ENCODE measurements at places on chromosomes 4 and X.

DNA sequence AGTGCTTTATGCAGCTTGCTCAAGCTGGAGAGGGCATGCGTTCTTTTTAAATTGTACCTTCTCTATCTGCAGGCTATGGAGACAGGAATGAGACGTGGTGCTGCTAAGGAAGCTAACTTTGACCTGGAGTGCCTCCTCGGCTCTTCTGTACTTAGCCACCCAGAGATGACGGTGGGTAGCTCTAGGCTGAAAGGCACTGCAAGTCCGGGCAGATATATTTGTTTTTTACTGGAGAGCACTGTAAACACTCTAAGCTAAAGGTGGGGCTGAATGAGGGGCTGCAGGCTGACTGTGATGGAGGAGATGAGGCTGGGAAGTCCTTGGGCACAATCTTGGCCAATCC is 12.1 kb downstream of the ELF4 start:
- DNase-seq: no peak

GRCh38 chr4:68175562-68176155 is 46.0 kb upstream of the TMPRSS11F start:
- DNase-seq: no peak

- no peak for DNase-seq
Observed at GRCh38 chr4:189765736-189766135, 174.9 kb upstream of the FRG1 start.

DNA sequence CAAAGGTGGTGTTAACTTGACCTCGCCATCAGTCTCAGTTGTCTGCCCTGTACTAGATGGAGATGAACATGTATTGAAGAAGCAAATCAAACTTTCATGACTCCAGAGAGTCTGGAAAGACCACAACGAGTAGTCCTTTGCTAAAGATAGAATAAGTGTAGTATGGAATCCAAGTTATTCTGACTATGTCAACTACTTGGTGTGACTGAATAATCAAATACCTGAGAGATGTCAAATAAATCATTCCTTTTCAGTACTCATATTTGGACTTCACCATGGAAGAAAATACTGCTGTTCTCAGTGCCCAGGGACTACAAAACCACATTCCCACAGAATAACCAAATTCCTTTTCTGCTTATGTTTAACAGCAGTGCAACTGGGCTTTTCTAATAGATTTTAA is 161.2 kb upstream of the SPRY1 start:
- DNase-seq: no peak

DNA sequence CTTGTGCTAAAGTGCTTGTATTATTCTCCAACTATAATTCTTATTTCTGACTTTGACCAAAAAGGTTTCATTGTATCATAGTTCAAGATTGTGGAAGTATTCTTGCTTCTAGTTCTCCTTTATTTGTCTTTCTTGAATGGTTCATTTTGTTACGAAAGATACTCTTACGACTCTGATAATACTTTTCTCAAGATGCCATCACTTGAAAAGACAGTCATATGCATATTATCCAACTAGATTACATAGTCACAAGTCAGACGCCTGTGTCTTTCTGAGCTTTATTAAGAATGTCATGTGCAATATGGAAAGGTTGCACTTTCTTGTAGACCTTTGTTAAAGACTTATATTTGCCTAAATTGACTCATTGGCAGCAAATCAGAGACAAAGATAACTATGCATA is 71.4 kb upstream of the HPGD start:
- no peak for DNase-seq

GRCh38 chr4:181897935-181898334 is 345.3 kb upstream of the TENM3 start:
- DNase-seq: no peak

DNA sequence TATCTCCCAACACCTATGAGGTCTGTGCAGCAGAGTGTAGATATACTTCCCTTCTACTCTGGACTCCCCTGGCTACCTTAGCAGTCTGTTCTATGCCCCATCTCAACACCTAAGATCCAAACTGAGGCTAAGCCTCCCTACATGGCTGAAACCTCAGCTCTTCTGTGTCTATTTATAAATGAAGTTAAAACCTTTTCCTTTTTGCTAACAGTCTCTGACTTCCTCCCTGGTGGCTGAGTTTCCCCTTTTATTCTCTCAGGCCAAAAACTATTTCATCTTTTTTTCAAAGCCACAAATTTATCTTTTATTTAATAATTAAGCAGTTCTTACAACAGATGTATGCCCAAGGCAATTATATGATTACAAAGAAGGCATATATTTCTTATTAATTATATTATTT is 111.8 kb upstream of the STIM2 start:
- DNase-seq: no peak

DNA sequence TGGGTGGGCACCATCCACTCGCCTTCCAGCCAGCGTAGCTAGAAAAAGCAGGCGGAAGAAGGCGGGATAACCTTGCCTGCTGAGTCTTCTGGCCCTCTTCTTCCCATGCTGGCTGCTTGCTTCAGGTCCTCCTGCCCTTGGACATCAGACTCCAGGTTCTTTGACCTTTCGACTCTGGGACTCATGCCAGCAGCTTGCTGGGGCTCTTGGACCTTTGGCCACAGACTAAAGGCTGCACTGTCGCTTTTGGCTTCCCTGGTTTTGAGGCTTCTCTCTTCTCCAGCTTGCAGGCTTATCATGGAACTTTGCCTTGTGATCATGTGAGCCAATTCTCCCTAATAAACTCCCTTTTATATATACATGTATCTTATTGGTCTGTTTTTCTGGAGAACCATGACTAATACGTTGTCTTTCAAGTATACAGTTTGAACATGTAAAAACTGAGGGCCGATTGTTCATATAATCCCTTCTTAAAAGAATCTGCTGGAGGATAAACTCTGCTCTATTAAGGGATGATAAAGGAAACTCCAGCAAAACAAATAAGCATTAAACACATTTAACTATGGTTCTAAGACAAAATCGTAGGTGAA is 116.6 kb upstream of the LCORL start:
- no peak for DNase-seq

GRCh38 chr4:149754526-149754925 is 61.1 kb downstream of the IQCM start:
- DNase-seq: no peak

DNA sequence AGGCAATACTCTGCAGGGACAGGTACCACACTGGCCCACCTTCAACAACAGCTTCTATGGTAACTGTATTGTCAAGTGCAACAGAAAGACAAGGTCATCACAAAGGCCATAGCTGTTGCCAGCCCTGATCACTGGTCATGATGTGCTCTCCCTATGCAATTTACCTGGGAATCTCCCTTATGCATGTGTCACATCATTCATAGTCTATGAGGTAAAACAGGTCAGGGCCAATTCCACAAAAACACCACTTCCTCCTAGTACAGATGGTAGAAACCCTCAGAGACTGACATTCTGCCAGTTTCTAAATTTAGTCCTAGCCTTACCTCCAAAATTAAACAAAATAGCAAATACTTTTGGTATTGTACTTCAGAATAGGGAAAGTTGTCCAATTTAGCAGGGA is 132.8 kb downstream of the MGST2 start:
- no peak for DNase-seq

- no peak for DNase-seq
Observed at GRCh38 chrX:125998432-125998831, 167.7 kb downstream of the DCAF12L2 start.

DNA sequence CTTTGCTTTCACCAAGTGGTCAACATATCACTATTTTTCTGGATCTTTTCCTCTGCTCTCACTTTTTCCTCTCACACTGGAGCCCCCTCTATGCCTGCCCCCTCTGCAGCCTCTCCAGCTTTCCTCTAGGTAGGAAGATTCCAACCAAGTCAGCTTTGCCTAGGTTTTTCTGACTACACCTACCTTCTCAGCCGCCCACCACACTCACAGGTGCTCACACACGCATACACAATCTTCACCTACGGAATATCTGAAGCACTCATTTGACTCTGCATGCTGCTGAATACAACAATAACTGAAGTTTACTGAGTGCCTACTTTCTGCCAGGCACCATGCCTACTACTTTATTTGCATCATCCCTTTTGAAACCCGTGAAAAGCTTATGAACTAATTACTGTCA is 328.0 kb downstream of the PPP3CA start:
- no peak for DNase-seq

DNA sequence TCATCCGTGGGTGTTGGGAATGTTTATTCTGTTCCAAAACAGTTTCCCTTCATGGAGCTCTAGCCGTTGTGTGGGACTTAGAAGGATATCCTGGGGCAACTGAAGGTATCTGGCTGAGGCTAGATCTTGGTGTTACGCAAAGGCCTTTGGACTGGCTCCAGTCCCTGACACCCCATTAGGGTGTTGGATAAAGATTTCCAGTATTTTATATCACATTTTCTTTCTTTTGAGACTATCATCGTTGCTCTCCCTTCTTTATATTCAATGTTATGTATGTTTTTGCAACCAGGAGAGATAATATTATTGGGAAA is 103.0 kb downstream of the TECRL start:
- DNase-seq: no peak

DNA sequence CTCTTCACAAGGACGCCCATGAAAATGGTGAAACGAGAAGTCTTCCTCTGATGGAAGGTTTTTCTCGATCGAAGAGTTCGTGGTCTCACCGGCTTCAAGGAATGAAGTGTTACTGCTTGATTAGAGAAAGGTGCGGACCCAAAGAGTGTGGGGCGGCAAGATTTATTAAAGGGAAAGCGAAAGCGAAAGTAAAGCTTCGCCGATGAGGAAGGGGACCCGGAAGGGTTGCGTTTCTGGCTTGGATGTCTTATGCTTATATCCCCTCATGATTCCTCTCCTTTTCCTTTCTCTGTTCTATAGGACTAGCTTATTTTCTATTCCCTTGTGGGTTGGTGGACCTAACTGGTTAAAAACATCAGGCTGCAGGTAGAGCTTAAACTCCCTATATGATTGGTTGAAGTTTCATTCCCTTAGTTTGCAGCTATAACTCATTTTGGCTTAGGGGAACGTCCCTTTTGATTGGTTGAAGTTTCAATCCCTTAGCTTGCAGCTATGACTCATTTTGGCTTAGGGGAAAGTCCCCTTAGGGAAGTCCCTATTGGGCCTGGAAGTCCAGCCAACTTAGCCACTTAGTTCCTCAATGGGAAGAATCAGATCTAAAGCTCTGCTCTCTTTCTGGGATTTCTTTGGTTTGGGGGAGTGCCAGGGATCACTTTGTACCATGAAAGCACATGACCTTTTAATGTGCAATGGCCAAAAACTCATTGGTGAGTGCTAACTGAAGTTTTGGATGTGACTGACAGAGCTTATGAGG is 1025.0 kb upstream of the PCDH10 start:
- no peak for DNase-seq

DNA sequence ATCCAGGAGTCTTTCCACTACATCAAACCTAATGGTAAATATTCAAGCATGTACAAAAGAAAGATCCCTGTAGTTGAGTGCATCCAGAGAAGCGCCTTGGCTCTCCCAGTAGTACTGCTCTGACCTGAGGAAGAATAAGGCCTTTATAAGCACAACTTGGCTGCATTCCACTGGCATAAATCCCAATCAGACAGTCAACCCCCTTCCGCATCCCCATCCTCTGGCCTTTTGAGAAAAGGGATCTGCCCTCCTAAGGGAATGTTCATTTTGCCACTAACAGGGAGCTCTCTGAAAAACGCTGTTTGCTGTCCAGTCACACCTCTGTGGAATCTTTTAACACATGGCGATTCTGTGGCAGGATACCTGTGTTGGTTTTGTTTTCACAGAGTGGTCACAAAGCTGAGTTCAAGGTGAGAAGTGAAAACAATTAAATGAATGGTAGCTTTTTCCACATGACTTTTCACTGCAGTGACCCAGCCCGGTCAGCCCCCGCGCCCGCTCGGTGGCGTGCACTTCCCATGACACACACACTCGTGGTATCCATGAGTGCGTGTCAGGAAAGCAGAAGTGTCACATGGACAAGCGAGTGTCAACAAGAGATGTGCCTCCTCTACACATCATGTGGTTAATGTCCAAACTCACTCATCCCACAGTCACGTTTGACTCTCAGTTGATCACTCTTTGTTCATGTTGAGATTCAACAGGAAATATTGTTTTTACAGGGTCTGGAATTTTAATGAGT is 112.2 kb upstream of the ENPP6 start:
- DNase-seq: no peak

- DNase-seq: no peak
Observed at GRCh38 chrX:148372925-148373324, 127.5 kb upstream of the AFF2 start.

- no peak for DNase-seq
Observed at GRCh38 chrX:43000121-43000520, 222.2 kb upstream of the PPP1R2C start.

- DNase-seq: no peak
Observed at GRCh38 chrX:24619647-24620046, 27.5 kb downstream of the PCYT1B start.

GRCh38 chr4:107742791-107743190 is 22.8 kb upstream of the PAPSS1 start:
- DNase-seq: no peak

DNA sequence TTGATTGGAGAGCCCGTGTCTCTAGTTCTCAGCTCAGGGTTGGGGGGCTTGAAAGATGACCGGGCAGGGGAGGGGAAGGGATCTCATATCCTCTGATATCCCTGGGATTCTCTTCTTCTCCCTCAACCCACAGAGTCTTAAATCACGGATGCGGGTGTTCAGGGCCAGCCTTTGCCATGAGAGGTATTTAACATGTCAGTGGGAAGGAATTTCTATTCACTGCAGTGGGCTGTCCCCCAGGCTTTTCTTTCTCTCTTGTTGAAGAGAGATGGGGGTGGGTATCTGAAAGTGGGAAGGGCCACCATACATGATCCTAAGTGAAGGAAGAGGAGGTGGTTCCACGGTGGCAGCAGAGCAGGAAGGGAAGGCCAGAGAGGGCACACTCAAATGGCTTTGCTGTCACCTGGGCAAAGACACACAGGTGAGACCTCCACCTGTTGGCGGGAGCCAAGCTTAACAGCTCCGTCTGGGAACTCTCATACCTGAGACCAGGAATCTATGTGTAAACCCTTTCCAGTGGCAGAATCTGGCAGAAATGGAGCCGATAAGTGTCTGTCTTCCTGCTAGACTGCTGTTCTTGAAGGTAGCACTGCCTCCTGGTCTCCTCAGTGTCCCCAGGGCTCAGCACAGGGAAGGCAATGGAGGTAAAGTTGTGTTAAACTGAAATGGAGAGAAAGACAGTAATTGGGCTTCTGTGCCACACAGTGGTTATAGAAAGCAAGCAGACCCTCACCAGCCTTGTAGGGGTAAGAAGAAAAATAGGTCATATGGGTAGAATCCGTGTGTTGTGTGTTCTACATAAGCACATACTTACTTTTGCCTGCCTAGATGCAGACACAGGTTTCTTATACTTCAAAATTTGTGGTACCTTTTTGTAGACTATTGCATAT is 49.4 kb downstream of the RHOH start:
- no peak for DNase-seq

DNA sequence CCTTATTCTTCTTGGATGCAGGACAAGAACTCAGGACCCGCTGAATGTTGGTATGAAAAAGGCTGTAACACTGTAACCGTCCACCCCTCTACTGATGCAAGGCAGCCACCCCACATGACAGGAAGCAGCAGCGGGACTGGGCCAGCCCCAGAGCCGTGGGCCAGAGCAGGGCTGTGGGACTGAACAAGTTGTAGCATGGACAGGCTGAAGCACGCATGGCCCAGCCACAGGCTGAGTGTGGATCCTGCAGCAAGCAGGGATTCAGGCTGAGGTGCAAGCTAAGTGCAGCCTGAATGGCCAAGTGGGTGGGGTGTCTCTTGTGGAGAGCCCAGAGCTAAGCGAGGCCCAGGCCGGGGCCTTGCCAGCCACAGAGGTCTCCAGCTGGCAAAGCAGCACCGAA is 632.2 kb downstream of the SPOCK3 start:
- DNase-seq: no peak

- DNase-seq: no peak
Observed at GRCh38 chr4:18938343-18939099, 917.0 kb upstream of the LCORL start.

- DNase-seq: no peak
Observed at GRCh38 chr4:105605493-105605892, 53.1 kb downstream of the ARHGEF38 start.

All from stimulated activated CD8-positive, alpha-beta memory T cell treated with anti-CD3 and anti-CD28 coated beads, Interleukin-4, amount 100 ng/mL, for 1 hour (primary cell).